ENCODE measurements at places on chromosomes 2 and 18.

DNA sequence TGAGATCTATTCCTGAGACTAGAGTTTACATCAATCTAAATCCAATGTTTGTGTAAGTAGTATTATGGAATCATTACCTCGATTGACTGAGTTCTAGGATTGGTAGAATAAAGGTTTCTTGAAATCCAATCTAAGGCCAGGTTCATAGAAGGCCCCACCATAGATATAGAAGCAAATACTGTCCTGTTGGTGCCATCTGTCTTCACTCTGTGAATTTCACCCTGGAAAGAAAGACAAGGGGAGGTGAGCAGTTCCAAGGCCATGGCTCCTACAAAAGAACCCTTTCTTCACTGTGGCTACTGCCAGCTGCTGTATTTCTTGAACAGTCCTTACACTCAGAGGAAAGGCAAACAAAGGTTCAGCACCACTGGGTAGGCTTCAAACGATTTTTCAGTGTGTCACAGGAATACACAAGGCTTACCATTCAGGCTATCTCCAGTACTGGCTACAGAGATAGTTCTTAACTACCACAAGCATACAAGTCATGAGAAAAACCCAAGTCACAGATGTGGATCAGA, 137.0 kb downstream of the LRP2 start:
- DNase-seq: no peak

GRCh38 chr18:52325997-52326396, 14.0 kb upstream of the DCC start:
- DNase-seq: no peak

GRCh38 chr18:61882296-61883004, 10.4 kb downstream of the RNF152 start:
- DNase-seq: no peak

- DNase-seq: no peak
These were observed 35.1 kb downstream of the TMEM18 start for GRCh38 chr2:641872-642815.

DNA sequence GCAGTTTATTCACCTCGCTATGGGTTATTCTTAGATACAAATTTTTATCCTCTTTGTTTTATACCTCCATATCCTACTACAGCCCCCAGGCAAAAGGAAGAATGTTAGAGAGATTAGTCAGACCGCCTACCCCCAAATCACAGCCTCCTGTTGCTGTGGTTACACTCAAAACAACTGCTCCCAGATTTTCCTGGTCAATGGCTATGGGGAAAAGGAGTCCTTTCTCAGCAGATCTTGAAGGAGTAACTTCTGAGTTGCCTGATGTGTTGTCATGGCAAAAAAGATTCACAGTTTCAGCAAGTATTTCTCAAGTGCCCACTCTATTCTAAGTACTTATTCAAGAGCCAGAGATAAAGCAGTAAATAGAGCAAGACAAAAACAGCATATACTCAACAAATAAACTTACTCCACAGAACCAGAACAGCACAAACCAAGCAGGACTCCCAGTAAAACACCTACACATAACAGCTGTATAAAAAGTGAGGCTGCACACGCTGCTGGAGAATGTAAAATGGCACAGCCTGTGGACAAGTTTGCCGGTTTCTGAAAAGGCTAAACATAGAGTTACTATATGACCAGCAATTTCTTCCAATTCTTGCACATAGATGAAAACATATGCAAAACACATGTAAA, 104.8 kb downstream of the NOL10 start:
- DNase-seq: no peak

DNA sequence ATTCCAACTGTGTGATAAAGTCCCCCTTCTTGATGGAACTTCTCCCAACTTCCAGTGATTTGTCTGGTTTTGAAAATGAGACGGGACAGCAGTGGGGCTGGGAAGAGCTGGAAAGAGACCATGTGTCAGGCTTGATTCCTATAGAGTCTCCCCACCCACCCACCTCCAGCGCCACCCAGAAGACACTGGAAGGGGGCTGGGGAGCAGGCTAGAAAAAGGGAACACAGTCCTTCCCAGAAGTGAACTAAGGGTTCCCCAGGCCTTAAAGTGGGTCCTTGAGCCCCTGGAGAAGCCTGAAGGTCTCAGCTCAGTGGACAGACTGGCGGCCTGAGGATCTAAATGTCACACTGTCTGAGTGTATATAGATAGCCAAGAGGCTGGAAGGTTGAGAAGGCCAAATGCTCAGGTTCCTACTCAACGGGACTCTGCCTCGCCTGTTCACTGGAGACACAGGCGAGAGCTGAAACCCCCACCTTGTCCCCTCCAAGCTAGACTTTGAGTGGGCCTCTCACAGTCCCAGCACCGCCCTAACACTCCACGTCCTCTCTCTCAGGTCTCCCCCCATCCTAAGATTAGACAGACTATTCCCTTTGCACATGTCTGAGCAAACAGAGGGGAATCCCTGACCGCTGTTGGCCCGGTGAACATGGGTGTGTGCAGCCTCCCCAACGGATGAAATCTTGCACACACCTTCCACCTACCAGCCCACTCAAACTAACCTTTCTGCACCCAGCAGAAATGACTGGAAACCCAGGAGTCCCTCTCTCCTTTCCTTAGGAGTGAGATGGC, 1.6 kb downstream of the PKDCC start:
- DNase-seq: no peak

DNA sequence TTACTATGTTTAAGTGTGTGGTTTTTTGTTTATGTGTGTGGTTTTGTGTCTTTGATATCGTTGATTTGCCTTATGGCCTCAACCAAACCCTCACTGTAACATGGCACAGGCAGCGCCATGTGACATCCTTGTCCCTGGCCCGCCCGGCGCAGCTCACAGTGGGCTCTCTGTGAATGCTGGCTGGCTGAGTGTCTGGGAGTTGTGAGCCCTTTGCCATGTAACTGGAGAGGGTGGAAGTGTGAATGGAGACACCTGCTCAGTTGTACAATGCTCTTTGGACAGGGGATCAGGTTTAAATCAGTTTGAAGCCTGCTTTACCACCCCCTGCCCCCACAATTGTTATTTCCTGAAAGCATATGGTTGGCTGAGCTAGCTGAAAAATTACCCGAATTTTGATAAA, 41.8 kb downstream of the TCF7L1 start:
- no peak for DNase-seq

GRCh38 chr2:228774548-228774947, 496.5 kb downstream of the PID1 start:
- no peak for DNase-seq

DNA sequence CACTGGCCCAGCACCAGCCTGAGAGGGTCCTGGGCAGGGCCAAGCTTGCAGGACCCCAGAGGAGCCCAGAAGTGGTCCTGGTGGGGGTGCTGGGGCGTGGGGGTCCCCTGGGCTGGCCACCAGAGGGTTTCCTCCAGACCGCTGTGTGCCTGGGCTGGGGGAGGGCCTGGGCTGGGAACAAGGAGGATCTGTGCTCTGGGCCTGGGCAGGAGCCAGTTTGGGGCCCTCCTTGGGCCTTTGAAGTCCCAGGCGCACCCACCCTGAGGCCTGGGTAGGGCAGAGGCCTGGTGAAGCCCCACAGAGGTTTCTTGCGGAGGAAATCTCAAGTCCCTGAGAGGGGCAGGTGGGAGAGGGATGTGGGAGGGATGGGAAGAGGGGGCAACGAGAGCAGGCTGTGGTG, 63.4 kb upstream of the GPC1 start:
- no peak for DNase-seq

DNA sequence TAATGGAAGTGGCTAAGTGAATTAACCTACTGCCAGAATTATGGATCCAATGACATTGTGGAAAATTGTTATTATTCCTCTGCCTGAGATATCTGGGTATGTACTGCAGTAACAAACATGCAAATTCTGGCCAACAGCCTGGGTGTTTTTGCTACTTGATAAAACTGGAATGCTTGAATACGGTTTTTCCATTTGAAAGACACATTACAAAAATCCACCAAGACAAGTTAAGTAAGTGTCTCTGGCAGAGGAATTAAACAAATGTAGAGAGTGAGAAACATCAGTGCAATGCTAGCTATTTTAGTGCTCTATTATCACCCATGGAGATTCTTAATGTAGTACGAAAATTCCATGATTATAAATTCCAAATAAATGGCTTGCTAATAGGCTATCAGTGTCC, 312.4 kb upstream of the MEIS1 start:
- DNase-seq: no peak

- no peak for DNase-seq
These were observed 126.4 kb upstream of the TLK1 start for GRCh38 chr2:171287036-171287571.

DNA sequence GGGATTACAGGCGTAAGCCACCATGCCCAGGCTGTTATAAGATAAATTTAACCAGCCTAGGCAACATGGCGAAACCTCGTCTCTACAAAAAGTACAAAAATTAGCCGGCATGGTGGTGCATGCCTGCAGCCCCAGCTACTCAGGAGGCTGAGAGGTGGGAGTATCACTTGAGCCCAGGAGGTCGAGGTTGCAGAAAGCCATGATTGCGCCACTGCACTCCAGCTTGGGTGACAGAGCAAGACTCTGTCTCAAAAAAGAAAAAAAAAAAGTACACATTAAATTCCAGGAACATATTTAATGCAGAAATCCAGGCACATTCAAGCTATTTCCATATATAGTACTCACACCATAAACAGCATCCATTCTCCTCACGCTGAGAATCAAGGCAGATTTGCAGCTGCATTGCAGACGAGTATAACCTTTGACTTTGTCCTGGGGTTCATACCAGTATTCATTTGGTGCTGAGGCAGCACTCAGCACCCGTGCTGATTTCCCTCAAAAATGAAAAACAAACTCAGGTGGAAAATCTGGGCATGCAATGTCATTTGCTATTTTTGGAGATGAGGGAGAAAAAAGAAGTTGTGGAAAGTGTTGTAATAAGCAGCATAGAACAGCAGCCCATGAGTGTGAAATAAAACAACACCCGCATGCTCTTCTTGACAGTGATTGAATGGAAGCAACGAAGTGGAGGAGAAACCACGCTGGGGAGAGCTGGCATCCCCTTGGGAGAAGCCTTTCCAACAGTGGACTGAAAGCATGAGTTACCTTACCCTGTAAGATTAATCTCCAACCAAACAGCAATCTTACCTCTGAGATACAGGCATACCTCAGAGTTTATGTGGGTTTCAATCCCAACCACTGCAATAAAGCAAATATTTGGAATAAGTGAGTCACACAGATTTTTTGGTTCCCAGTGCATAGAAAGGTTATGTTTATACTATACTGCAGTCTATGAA, 46.8 kb upstream of the ANXA4 start:
- no peak for DNase-seq

DNA sequence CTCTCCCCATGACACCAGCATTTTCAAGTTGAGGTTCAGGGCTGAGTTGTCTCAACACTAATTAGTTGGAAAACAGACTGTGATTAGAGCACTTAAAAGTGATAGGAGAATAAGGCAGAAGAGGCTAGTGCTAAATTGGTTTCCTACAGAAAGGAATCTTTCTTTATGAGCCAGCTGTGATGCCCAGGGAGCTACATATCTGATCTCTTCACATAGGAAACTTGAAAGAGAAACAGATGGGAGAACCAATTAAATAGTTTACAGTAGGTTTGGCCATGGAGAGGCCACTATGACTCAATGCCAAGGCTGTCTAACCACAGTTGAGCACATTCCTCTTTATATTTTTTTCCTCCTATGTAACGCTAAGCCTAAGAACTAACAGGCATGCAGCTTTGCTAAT, 418.3 kb upstream of the CYRIA start:
- no peak for DNase-seq

DNA sequence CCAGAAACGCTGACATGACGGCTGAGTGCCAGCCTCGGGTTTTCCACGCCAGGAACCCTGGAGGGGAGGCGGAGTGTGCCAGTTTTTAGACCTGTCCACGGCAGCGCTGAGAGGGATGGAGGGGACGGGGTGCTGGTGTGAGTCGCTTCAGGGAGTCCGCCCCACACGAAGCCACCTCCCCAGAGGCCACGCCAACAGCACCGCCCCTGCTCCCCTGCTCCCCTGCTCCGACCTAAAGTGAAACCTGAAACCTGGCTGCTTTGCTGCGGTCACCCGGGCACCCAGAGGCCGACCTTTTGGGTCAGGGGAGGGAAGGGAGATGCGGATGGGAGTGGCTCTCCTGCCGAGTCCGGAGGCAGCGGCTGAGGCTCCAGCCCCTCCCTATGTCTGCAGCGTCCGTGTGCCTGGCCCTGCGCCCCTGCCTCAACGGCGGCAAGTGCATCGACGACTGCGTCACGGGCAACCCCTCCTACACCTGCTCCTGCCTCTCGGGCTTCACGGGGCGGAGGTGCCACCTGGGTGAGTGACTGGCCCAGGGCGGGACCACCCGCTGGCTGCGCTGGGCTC, 38.1 kb downstream of the SNED1 start:
- no peak for DNase-seq

GRCh38 chr2:102065675-102066252, 74.0 kb downstream of the IL1R2 start:
- DNase-seq: no peak

- DNase-seq: no peak
These were observed 201.6 kb upstream of the TWIST2 start for GRCh38 chr2:238646281-238646680.

DNA sequence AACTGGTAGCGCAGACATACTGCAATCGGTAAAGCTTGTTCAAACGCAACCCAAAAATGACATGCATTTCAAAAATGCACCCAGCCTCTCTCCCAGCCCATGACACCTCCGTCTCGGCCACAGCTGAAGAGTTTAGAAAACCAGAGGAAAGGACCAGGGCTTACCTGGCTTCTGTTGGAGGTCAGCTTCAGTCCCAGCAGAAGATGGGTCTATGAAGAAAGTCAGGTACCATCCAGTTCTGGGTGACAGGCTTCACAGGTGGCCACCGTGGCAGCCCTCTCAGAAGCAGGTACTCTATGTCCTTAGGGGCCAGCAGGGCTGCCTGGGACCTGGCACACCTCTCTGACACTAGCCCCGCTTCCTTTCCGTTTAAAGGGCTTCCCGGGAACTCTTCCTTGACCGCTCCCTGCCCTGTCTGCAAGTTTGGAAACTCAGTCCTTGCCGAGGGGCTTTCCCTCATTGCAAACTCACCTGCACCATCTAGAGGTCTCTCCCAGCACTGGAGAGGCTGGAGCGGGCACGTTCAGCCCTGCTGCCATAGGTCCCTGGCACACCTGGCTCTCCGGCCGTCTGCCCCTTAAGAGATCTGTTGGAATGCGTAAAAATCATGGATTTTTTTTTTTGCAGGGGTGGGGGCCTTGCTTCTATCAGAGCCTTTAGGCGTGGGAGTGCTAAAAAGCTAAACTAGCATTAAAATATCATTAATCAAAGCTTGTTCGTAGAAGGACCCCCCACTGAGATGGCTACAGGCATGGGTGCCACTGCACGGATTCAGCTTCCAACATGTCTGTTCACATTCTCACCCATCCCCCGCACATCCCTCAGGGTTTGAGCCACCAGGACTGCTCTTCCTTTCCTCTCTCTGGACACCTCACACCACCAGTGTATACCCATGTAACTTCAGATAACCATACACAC, at the start of gene EDAR:
TSS of gene EDAR (minus strand) at position 425 of the 918 bp plus-strand sequence. CDS start 58,206 bp downstream, outside the sequence.
- peak; percentile 64 for DNase-seq

DNA sequence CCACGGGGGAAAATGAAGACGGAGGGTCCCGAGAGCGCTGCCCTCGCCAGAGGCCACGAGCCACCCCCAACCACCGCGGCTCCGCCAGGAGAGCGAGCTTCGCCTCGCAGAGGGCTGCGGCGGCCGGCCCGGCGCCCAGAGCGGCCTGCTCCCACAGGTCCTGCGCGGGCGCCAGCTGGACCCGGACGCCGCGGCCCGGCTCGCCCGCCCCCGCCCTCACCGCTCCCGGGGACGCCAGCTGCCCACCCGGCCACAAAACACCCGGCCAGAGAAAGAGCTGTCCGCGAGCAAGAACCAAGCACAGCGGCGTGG, 709 bp downstream of the PTPN2 start:
- DNase-seq: peak; percentile 30

All from mesothelial cell of epicardium (in vitro differentiated cells).